ENCODE measurements at places on chromosomes 3 and 15.

GRCh38 chr15:81054236-81054635 is 53.5 kb downstream of the TLNRD1 start:
- DNase-seq = no peak

DNA sequence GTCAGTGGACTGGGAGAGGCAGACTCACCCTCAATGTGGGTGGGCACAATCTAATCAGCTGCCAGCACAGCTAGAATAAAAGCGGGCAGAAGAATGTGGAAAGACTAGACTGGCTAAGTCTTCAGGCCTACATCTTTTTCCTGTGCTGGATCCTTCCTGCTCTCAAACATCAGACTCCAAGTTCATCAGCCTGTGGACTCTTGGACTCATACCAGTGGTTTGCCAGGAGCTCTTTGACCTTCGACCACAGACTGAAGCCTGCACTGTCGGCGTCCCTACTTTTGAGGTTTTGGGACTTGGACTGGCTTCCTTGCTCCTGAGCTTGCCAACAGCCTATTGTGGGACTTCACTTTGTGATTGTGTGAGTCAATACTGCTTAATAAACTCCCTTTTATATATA is 68.0 kb downstream of the CNTN3 start:
- DNase-seq = no peak

DNA sequence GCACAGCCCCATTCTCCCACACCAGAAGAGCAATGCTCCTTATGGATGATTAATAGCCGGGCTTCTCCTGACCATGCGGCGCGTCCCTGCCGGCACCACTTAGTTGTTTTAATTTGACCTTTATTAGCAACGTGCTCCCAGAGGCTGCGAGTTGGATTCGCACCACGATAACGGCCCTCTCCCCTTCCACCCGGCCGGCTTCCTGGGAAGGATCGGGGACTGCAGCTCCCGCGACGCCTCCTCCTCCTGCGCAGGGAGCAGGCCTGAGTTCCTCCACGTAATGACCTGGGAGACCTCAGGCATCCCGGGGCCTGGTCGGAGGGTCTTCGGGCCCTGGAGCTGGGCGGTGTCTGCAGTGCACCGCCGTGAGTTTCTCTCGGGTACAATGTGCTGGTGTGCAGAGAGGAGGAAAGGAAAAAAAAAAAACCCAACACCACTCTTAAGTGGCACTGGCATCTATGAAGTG is 243.3 kb upstream of the TOPAZ1 start:
- no peak for DNase-seq

GRCh38 chr3:197040658-197041057 is 11.0 kb upstream of the MELTF start:
- DNase-seq = no peak

- no peak for DNase-seq
These were observed 29.1 kb downstream of the CADM2 start for GRCh38 chr3:84987706-84988504.
